Activated naive CD4-positive, alpha-beta T cell treated with anti-CD3 and anti-CD28 coated beads, Interleukin-2, amount 50 U/mL, for 72 hours (primary cell): ENCODE measurements at places on chromosomes 5 and 9.

DNA sequence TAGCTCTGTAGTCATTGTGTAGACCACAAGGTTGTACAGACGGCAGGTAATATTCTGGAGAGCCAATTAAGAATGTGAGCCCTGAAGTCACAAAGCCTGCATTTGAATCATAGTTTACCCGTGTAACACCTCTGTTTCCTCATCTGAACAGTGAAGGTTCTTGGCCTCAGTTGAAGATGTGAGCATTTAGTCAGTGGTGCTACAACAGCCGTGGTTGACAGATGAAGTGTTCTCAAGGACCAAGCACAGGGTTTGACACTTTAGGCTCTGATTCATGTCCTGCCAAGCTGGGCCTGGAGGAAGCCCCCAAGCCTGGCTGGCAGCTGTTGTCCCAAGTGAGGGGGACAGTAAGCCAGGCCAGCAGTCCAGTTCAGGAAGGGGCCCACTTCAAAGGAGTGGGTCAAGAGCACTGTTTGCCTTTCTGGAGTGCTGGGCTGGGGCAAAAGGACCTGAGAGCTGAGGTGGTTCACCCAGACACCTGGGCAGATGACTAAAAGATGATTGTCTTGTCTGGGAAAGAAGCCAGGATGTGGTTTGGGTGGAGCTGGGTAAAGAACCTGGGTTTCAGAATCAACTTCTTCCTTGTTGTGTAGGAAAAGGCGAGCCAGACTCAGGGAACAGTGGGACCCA, 20.7 kb downstream of the FAXDC2 start:
- peak; percentile 68 for DNase-seq

DNA sequence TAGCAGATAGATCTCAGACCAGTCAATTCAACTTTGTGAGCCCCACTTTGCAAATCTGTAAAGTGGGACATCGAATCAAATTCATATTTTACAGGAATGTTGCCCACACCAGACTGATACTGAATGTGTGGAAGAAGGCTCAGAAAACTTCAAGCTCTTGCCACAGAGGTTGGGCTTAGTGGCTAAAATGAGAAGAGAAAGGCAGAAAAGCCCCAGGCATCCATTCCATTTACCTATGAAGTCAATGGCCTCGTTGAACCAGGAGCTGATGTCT, 1.7 kb downstream of the DUSP1 start:
- no peak for DNase-seq

- no peak for DNase-seq
Measured at GRCh38 chr5:10265245-10266109, 15.4 kb downstream of the CCT5 start.

DNA sequence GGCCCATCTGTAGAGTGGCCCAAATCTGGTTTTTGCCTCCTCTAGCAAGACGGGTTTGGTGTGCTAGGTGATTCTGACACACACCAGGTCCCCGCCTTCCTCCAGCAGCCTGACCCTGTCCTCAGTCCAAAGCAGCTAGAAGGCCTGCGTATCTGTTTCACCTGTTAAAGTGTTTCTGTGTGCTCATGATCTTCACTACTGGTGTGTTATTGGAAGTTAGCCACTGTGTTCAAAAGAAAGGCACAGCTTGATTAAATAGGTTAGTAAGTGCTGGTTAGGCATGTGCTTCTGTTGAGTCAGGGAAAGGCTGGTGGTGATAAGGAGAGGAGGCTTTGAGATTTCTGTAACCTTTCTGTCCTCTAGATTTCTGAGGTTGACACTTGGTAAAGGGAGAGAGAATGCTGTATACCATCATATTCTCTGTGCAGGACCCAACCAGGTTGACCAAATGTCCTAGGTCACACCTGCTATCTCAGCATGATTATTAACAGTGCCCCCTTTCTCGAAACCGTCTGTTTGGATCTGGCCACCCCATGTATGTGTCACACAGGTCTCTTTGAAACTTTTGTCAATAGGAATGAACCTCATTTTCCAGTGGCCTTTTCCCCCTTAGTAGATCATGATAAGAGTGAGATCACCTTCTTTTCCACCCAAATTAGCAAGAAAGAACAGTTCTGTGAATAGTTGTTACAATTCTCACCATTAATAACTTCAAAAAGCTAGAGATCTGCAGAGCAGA, 58.8 kb downstream of the ARHGAP26 start:
- DNase-seq: no peak

DNA sequence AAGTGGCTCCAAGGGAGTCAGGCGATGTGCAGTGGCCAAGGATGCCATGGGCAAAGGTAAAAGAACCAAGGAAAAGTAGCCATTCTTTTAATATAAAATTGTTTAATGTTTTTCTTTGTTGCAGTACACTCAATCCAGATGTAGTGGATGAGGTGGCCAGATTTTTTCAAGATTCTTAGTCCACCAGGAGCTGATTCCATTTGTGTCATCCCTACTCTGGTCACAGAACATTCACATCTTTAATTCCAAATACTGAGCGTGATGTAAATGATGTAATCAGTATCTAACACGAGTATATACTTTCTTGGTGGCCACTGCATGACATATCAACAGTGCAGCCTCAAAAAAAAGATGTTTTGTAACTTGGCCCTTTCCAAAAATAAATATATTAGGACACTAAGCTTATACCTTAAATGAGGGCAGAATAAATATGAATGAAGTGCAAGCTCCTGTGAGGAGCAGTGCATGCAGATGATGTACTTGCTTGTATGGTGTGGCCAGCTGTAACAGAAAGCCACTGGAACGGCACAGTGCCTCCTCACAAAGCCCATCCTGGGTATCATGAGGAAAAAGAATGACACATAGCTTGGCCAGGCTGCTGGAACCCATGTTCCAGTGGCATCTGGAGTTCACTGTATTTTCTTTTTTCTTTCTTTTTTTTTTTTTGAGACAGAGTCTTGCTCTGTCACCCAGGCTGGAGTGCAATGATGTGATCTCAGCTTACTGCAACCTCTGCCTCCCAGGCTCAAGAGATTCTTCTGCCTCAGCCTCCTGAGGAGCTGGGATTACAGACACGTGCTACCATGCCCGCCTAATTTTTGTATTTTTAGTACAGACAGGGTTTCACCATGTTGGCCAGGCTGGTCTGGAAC, 6.5 kb upstream of the SPATA24 start:
- peak; percentile 3 for DNase-seq

DNA sequence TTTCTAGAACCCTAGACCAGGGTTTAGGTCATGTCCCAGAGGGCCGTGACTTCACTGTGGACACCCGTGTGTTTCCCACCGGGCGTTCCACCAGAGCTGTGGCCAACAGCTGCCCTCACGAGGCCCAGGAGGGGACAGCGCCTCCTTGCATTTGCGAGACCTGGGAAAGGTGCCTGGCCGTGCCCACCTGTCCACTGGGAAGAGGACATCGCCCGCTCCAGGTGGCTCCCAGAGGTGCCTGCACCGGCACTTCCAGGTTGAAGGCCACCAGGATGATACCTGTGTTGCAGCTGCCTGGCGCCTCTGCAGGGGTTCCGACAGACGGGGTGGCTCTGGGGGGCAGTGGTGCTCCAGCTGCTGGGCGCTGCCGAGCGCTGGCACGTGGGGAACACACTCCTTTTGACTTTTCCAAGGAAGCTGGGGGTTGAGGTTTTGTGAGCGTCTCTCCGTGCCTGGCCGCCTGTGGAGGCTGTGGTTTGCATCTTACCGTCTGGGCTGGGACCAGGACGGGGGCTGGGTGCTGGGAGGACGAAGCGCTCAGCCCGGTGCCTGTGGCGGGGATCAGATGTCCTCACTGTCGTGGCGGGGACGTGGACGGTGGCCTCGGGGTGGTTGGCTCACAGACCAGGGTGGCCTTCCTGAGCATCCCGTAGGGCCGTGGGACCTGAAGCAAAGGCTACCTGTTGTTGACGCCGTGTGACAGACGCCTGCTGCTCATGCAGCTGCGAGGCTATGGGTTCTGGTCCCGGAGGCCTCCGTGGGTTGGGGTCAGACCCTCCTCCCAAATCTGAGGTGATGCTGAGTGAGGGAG, 19.2 kb downstream of the NKD2 start:
- no peak for DNase-seq

DNA sequence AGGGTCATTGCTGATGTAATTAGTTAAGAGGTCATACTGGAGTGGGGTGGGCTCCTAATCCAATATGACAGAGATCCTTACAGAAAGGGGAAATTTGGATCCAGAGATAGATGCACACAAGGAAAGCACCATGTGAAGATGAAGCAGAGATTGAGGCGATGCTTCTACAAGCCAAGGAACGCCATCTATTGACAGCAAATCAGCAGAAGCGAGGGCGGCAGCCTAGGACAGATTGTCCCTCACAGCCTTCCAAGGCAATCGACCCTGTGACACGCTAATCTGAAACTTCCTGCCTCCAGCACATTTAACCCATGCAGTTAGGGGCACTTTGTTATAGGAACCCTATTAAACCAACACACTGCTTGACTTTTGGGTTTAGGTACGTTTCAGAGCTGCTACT, 285.1 kb upstream of the DAP start:
- DNase-seq: no peak
